ENCODE measurements at places on chromosomes 1 and 21.

- no peak for DNase-seq
Measured at GRCh38 chr1:170309389-170310013, 163.7 kb downstream of the NTMT2 start.

- DNase-seq = no peak
Measured at GRCh38 chr1:209657918-209658317, 5.7 kb upstream of the LAMB3 start.

GRCh38 chr1:91346824-91347223, 57.8 kb downstream of the HFM1 start:
- DNase-seq = no peak

- no peak for DNase-seq
Measured at GRCh38 chr1:114522264-114522575, 11.2 kb upstream of the TRIM33 start.

- DNase-seq = no peak
Measured at GRCh38 chr1:110605901-110606656, at the start of gene KCNA2. KCNA2 (minus strand) TSS chr1:110606358; CDS start chr1:110604782, 1,576 bp downstream.

DNA sequence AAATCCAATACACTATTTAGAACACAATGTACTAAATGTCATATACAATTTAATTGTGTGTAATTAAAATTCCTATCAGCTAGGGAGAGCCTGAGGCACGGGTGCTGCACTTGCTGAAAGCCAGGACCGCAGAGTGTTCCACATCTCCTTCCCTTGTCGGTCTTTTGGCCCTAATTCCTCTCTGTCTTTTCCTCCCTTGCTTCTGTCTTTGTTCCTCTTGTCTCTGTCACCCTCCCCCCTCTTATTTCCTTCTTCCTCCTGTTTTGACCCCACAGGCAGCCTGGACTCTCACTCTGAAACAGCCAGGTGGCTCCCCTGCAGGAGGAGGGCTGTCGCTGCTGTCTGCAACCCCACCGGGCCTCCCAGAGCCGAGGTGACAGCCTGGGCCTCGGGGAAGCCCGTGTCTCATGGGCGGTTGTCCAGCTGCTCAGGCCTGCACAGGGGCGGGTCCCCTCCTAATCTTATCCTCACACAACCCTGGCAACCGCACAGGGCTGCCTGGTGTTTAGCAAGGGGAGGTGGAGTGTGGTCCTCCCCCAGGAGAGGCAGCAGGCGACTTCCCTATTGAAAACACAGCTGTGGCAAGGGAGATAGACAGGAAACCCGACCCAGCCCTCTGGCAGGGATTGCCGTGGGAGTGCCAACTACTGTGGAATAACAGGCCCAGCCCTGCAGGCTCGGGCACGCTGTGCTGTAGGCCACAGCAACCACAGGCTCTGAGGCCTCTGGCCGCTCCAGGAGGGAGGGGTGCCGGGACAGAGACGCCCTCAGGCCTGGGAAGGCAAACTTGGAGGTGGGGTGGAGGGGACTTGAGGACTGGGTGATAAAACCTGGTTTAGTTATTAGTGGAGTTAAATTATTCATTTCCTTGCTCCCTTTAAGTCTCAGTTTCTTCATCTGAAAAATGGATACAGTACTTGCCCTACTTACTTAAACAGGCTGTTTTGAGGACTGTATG, 68.8 kb upstream of the WDR26 start:
- no peak for DNase-seq

GRCh38 chr1:32761936-32762335, 55.2 kb downstream of the YARS1 start:
- DNase-seq = no peak

- no peak for DNase-seq
Measured at GRCh38 chr1:237111807-237112206, 69.8 kb downstream of the RYR2 start.

- DNase-seq = no peak
Measured at GRCh38 chr1:44650159-44650831, 24.0 kb downstream of the TMEM53 start.

DNA sequence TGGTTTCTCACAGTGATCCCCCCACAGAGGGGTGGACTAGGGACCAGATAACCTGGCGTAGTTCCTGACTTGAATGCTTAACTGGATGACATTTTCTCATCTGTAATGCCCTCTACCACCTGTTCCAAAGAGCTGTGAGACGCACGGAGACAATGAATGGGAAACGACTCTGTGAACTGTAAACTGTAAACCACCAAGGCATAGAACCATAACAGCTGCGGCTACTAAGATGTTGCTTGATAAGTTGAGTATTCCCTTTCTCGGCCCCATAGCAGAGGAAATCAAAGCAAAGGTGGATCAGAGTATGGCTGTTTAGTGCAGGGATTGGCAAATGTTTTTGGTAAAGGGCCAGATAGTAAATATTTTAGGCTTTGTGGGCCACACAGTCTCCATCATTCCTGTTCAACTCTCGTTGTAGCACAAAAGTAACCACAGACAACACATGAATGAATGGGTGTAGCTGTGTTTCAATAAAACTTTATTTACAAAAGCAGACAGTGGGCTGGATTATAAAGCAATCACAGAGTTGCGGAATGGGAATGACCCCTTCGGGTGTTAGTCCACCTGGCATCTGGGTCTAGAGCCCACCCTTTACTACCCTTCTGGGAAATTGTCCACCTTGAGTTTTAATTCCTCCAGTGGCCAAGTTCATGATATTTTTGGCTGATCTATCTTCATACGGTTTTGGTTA, 315.2 kb downstream of the RPS6KC1 start:
- DNase-seq = no peak

- no peak for DNase-seq
Measured at GRCh38 chr1:51664421-51665240, 47.7 kb downstream of the OSBPL9 start.

GRCh38 chr1:30678209-30678608, 45.2 kb downstream of the MATN1 start:
- no peak for DNase-seq

DNA sequence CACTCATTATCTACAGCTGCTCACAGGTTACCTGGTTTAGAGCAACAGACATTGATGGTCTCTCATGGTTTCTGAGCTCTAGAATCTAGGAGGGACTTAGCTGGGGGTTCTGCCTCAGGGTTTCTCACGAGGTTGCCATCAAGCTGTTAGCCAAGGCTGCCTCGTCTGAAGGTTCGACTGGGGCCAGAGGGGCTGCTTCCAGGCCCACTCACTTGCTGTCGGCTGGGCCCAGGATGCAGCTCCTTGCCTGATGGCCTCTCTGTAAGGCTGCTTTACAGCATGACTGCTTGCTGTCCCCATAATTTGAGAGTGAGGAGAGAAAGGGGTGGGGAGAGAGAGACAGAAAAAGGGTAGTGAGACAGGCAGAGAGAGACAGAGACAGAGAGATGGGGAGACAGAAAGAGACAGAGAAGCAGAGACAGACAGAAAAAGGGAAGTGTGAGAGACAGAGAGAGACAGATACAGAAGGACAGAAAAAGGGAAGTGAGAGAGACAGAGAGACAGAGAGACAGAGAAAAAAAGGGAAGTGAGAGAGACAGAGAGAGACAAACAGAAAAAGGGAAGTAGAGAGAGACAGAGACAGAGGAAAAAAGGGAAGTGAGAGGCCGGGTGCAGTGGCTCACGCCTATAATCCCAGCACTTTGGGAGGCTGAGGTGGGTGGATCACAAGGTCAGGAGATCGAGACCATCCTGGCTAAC, 106.8 kb upstream of the C1orf174 start:
- DNase-seq = no peak

- DNase-seq = no peak
Measured at GRCh38 chr1:22449636-22450035, 2.0 kb upstream of the ZBTB40 start.

GRCh38 chr1:160520582-160520981, 2.5 kb downstream of the SLAMF6 start:
- DNase-seq = no peak

DNA sequence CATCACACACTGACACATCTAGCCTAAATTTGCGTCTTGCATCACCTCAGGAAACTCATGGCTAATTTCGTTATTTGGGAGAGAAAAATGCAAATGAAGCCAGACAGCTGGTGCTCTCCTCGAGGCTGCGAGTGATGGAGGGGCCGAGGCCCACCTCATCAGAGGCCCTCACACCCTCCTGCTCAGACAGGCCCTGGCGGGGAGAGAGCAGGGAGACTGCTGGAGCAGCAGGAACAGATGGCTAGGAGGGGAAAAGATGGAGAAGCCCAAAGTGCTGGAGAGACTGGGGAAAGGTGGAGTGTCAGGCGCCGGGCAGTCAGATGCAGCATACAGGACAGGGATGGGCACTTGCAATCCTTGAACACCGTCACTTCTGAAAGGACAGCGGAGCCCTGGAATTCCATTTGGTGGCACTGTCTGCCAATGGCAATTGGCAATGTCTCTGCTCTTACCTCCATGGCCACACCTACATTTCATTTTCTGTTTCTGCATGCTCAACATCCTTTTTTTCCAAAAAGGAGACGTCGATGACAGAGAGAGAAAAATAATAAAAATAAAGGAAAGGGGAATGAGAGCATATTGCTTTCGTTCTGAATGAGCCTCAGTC, 286.2 kb downstream of the SPATA17 start:
- DNase-seq = no peak

- DNase-seq = no peak
Measured at GRCh38 chr21:35504277-35504676, 455.2 kb upstream of the RUNX1 start.

GRCh38 chr1:204196068-204196795, at the start of gene KISS1:
KISS1 (minus strand) TSS chr1:204196491; CDS start chr1:204192876, 3,615 bp downstream.
- DNase-seq = no peak

DNA sequence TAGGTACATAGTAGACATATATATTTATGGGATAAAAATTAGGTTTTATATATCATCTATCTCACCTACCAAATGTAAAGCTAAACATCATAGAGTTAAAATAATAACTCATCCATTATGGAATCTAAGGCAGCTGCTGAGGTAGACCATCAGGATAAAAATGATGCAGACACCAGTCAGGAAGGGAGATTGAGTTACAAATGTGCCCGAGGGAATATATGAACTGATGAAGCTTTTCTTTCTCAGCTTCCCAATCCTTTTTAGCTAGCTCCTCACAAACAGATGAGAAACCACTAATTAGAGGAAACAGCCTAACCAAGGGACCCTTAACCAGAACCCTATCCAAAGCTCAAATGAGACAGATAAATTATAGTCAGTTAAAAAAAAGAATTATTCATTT, 20.9 kb downstream of the TTLL7 start:
- DNase-seq = no peak

DNA sequence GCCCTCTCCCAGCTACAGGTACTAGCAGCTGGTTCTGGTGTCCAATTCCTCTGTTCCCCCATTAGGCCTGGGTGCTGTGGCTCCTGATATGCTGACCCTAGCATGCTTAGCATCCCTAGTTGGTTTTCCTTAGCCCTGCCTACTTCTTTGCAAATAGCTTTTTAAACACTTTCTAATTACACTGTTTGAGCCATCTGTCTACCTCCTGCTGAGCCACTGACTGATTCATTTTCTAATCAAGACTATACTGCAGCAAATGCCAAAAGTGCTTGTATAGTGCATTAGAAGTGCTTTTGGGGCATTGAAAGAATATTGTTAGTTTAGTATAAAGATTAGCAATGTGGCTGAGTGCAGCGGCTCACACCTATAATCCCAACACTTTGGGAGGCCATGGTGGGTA, 36.3 kb downstream of the ERICH3 start:
- DNase-seq = no peak

- no peak for DNase-seq
Measured at GRCh38 chr1:228371741-228372182, 34.9 kb downstream of the TRIM11 start.

DNA sequence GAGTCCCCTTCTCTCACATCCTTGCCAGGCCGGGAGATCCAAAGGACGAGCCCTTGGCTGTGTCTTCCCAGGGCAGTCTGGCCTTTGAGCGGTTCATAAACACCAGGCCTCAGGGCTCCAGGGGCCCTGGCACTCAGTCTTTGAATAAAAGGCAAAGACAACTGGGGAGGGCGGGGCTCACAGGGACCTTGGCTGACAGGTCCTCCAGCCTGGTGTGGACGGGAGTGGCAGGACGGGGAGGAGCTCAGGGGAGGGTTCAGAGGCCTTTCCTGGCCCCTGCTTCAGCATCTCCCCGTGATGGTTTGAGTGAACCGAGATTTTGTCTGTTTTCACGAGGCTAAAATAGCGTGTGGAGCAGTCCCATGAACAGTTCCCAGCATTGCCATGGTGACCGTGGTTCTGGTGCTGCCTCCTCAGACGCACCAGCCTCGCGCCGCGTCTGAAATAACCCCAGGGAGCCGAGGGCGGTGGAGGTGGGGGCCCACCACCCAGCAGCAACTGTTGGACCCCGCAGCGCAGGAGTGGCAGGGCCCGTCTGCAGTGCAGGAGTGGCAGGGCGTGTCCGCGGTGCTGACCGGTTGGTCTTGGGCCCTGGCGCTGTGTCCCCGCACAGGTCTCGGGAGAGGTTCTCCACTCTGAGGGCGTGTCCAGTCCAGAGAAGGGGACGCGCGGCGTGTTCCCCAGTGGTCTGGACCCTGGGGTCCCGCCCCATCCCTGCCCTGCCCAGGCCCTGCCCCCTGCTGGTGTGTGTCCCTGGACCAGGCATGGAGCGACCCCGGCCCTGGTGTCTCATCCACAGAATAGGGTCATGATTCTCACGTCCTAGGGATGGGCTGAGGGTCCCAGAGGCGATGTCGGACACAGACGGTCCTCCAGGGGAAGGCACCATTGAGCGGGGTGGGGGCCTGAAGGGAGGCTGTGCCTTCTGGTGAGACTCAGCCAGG, 7.1 kb upstream of the PRKCZ start:
- no peak for DNase-seq

DNA sequence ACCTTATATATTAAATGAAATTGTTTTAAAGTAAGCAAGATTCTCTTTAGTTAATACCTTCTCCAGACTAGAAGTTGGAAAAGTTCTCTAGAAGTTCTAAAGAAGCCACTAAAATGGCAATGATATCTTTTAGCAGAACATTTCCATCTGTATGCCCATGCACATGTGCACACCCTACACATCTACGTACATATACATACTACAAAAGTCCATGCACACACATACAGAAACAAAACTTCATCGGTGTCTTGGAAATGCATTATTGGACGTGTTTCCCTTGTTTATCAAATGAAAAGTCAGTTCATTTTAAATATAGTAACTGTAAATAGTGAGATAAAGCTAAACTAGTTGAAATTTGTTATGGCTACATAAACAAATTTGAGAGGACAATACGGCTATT, 114.4 kb downstream of the KCNT2 start:
- no peak for DNase-seq

- no peak for DNase-seq
Measured at GRCh38 chr1:64472040-64472376, 2.1 kb downstream of the CACHD1 start.

- no peak for DNase-seq
Measured at GRCh38 chr21:32240851-32241687, 37.8 kb downstream of the MIS18A start.

GRCh38 chr1:164692420-164692819, 133.4 kb downstream of the PBX1 start:
- DNase-seq = no peak

DNA sequence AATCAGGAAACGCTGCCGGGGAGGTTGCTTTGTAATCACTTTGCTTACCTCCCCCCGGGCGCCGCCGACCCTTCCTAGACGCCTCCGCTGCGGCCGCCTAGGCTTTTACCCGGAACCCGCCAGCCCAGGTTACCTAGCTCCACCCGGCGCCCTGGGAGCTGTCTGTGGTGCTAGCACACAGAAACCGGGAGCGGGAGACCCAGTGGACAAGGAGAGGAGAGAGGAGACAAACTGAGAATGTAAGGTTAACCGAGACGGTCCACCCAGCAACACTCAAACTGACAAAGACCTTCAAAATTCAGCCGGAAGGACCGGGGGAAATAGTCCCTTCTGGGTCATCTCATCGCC, 9.8 kb downstream of the BARHL2 start:
- no peak for DNase-seq
